ENCODE measurements at places on chromosomes 7 and 10.

DNA sequence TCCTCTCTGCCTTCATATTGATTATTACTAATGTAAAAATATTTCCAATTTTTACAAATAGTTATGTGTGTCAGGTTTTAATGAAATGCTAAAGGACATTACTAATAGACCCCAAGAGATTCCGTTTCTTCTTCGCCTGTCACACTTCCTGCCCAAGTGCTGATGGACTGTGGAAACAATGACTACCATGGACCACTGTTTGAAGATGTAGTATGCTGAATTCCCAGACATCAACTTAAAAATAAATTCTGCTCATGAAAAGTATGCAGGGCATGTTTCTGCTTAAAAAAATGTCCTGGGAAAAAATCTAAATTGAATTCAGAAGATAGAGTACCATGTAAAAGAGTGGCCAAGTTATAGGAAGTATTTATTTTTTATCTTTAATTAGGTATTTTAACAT is 52.1 kb downstream of the ST7 start:
- no peak for DNase-seq

DNA sequence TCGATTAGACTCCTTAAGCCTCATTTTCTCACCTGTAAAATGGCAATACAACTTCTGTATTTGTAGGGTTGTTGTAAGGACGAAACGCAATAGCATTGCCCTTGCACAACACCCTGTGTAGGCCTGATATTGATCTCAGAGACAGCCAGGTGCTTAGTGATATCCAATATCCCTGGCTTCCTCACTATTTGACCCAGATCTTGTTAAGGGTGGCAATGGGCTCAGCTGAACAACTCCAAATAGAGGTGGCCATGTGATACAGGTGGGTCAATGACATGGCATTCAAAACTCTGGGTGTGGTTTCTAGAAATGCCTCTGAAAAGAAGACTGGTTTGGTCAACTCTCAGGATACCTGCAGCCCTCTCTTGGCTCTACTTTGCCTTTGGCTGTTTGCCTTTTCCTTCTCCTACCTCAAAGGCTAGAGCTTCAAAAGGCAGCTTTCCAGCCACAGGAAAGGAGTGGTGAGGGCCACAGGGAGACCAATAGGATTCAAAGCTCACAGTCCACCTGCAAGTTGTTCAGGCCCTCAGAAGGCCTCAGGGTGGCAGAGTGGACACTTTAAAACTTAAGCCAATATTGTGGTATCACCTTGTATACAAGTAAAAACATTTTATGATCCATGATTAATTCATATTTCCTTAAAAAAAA is 14.9 kb upstream of the GATAD1 start:
- DNase-seq, result no peak

GRCh38 chr7:2220506-2220905 is 12.2 kb downstream of the MAD1L1 start:
- DNase-seq, result no peak

DNA sequence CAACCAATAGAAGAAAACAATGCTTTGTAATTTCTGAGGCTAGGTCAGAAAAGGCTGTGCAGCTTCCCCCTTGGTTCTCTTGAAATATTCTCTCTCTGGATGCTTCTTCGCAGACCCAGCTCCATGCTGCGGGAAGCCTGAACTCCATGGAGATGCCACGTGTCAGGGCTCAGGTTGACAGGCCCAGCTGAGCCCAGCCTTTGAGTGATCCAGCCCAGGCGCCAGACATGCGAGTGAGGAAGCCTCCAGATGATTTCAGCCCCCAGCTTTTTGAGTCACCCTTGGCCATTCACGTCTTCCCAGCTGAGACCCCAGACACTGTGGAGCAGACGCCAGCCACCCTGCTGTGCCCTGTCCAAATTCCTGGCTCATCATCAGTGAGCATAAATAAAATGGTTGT is 378.4 kb upstream of the NRP1 start:
- no peak for DNase-seq

- no peak for DNase-seq
Measured at GRCh38 chr10:62681211-62681940, 123.1 kb upstream of the ADO start.

- no peak for DNase-seq
Measured at GRCh38 chr10:48779546-48780152, 95.0 kb downstream of the WDFY4 start.

DNA sequence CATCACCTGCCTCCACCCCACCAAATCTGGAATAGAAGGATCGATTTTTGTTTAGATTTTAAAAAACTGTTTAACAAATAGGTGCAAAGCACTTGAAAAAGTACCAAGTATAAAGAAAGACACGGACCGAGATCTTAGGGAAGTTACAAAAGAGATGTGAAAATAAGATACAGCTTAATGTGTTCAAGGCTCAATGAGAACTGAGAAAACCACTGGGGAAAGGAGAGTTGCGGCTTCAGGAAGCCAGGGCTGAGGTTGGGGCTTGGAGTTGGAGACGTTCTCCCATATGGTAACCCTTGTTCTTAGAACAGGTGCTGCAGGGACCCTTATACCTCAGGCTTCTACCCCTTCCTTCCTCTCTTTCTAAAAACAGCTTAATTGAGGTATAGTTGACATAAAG is 140.2 kb downstream of the FANK1 start:
- DNase-seq, result no peak

All from NCI-H2081 (cell line).